H9 (cell line): ENCODE measurements at places on chromosomes 2 and 18.

DNA sequence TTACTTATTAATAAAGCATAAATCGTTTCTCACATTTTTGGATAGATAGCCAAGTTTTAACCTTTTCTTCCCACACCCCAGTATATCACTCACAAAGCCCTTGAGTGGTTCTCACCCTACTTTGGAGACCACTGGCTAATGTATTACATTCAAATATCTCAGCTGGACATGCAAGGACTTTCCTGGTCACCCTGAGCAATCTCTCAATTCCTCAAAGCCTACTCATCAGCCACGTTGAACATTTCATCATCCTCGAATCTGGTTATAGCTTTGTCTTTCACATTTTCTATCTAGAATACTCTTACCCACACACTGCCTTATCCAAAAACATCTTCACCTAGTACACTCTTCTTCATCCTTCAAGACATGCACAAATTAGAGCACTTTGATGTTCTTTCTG lies 71.1 kb upstream of the MAPRE2 start:
- H3K36me3 ChIP-seq = no peaks in the 10 kb centered on the region
- H3K4me3 ChIP-seq = no peak overlapping the region
- DNase-seq = no peak
- no peak overlapping the region for H3K27ac ChIP-seq
- H3K27me3 ChIP-seq = no peaks in the 10 kb centered on the region; the same call in 1 of the 2 replicates
- no peaks in the 10 kb centered on the region for H3K4me1 ChIP-seq

DNA sequence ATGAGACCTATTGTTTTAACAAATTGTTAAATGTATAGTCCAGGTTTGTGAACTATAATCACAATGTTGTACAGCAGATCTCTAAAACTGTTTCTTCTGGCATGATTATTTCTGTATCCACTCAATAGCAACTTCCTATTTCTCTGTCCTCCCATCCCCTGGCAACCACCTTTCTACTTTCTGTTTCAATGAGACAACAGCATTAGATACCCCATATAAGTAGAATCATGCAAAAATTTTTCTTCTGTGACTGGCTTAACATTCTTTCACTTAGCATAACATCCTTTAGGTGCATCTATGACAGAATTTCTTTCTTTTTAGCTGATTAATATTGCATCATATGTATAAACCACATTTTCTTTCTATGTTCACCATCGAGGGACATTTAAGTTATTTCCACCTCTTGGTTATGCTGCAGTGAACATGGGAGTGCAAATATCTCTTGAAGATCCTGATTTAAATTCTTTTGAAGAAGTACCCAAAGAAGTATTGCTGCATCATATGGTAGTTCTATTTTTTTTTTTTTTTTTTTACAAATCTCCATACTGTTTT lies 713.5 kb downstream of the LRP1B start:
- no peaks in the 10 kb centered on the region for H3K4me1 ChIP-seq
- no peak overlapping the region for H3K4me3 ChIP-seq
- no peaks in the 10 kb centered on the region for H3K36me3 ChIP-seq
- H3K27me3 ChIP-seq = no peaks in the 10 kb centered on the region
- H3K27ac ChIP-seq = no peak overlapping the region
- no peak for DNase-seq

- H3K4me3 ChIP-seq = no peak overlapping the region
- H3K36me3 ChIP-seq = no peaks in the 10 kb centered on the region
- H3K27ac ChIP-seq = no peak overlapping the region
- H3K27me3 ChIP-seq = no peaks in the 10 kb centered on the region
Measured at GRCh38 chr2:177030451-177031105, 182.0 kb upstream of the HNRNPA3 start.

- no peaks in the 10 kb centered on the region for H3K27me3 ChIP-seq
- H3K4me1 ChIP-seq = peaks cover 9% of the 10 kb centered on the region; the same call in 1 of the 2 replicates
- no peak for DNase-seq
- H3K4me3 ChIP-seq = no peak overlapping the region
- peaks cover 4% of the 10 kb centered on the region; the same call in 1 of the 3 replicates for H3K36me3 ChIP-seq
Measured at GRCh38 chr18:36527740-36528455, 230.4 kb downstream of the FHOD3 start.

DNA sequence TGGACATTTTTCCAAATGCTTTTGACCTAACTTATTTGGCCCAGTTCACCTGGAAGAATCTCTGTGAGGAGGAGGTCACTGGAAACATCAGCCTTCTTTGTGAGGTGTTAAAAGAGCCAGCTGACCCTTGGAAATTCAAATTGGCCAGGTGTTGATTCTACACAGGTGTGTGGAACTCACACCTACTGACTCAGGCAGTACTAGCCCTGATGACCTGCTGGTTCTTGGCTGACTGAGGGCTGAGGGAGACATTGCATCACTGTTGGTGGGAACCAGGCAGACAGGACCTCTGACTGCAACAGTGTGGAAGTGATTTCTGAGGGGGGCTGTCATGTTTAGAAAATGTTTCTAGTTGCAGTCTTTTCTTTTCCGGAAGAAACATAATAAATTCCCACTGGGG lies 242.2 kb upstream of the LRRTM1 start:
- DNase-seq = peak; percentile 52
- no peak overlapping the region for H3K4me3 ChIP-seq
- no peaks in the 10 kb centered on the region for H3K36me3 ChIP-seq
- peaks cover 6% of the 10 kb centered on the region; the same call in 1 of the 2 replicates for H3K4me1 ChIP-seq
- H3K27ac ChIP-seq = no peak overlapping the region

DNA sequence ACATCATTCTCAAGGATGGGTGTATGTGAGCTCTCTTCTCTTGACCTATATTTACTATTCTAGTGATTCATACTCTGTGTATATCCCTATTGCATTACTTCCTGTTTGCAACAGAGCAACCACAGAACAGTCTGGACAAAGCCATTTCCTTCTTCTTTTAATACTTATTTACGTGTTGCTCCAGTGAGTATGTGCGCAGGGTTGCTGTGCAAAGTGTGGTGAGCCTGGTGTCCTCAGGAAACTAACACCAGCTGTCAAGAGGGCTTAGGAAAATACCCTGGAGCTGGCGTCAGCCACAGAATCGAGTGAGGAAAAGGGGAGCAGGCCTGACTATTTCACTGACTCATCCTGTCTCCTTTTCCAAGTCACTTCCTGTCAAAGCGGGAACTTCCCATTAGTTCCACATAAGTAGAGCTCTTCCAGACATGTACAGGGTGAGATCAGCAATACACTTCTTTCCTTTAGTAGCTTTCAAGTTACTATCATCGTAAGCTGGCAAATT lies 214.1 kb upstream of the COPS8 start:
- DNase-seq = no peak
- H3K4me3 ChIP-seq = no peak overlapping the region
- no peaks in the 10 kb centered on the region for H3K36me3 ChIP-seq

- no peak overlapping the region for H3K4me3 ChIP-seq
- no peaks in the 10 kb centered on the region for H3K36me3 ChIP-seq
- no peaks in the 10 kb centered on the region for H3K27me3 ChIP-seq
- H3K27ac ChIP-seq = no peak overlapping the region
Measured at GRCh38 chr2:101361522-101361921, 25.8 kb downstream of the CREG2 start.

DNA sequence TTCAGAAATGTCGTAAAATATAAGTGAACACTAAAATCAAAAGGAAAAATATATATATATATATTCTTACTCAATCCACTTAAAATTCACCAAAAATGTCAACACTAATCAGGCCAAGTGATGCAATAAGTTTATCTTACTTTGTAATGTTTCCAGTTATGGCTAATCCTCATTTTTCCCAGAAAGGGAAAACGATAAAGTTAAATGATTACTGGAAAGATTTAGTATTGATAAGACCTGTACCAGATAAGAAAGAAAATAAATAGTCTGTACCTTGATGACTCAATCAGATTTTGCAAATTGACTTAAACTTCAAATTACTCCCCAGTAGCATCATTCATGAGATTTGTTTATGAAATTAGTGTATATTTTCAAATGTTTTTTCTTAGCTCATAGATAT lies 407.0 kb downstream of the LRP1B start:
- H3K27ac ChIP-seq = no peak overlapping the region
- H3K36me3 ChIP-seq = no peaks in the 10 kb centered on the region
- H3K27me3 ChIP-seq = no peaks in the 10 kb centered on the region

- H3K4me3 ChIP-seq = no peak overlapping the region
- peaks cover 3% of the 10 kb centered on the region; the same call in 1 of the 2 replicates for H3K4me1 ChIP-seq
- no peak overlapping the region for H3K27ac ChIP-seq
- H3K36me3 ChIP-seq = no peaks in the 10 kb centered on the region
Measured at GRCh38 chr2:48414980-48415835, 114.7 kb upstream of the STON1 start.

GRCh38 chr2:212956665-212957607 lies 194.5 kb downstream of the IKZF2 start:
- H3K4me1 ChIP-seq = peaks cover 8% of the 10 kb centered on the region; the same call in 1 of the 2 replicates
- no peak overlapping the region for H3K27ac ChIP-seq
- 0 out of 2 replicates have a peak, but pooled peaks cover 2% of the 10 kb centered on the region for H3K27me3 ChIP-seq

GRCh38 chr2:137155356-137156104 lies 390.2 kb downstream of the THSD7B start:
- no peak for DNase-seq
- H3K27ac ChIP-seq = no peak overlapping the region
- H3K27me3 ChIP-seq = no peaks in the 10 kb centered on the region
- H3K4me3 ChIP-seq = no peak overlapping the region

DNA sequence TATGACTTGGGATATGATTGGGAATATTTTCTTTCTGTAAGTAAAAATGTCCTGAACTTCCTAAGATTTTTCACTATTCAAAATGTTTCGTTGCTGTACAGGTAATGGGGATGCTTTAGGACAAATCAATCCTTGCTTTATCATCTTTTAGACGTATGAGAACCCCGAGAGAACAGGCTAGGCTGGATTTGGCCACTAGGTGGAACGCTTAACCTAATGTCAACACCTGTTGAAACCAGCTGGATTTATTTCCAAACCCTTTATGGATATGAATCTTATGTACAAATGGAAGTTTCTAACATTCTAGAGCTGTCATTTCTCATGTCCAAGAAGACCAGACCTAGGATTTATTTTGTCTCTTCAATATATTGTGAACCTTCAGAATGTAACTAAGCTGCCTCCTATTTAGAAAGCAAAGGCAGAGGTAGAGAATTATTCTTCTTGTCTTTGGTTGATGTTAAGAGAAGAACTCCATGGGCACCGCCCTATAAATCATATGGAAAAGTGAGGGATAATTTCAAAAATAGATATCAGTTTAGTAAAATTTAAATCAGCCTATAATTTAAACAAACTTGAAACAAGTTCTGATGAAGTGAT lies 96.7 kb downstream of the PMAIP1 start:
- 0 out of 2 replicates have a peak, but pooled peaks cover 5% of the 10 kb centered on the region for H3K36me3 ChIP-seq
- DNase-seq = no peak
- no peak overlapping the region for H3K27ac ChIP-seq
- H3K4me1 ChIP-seq = no peaks in the 10 kb centered on the region
